ENCODE measurements at places on chromosomes 7 and 10.

DNA sequence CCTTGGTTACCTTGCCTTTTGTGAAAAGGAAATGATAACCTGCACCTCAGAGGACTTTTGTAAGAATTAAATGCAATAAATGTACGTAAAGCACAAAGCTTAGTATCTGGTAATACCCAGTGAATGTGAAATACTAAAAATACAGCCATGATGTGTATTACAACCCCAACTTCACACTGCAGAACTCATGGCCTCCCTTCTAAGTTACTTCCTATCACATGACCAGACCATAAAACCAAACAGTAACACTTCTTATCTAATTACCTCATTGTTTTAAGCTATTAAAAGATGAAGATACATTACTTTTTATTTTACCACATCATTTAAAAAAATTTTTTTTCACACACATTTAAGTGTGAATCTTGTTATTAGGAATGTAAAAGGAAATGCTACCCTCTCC is 29.0 kb downstream of the VPS41 start:
- DNase-seq: no peak

DNA sequence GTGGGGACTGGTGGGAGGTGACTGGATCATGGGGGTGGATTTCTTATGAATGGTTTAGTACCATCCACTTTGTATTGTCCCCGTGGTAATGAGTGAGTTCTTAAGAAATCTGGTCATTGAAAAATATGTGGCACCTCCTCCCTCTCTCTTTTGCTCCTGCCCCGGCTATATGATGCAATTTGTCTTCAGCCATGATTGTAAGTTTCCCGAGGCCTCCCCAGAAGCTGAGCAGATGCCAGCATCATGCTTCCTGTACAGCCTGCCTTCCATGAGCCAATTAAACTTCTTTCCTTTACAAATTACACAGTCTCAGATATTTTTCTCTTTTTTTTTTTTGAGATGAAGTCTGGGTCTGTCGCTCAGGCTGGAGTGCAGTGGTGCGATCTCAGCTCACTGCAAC is 2.6 kb upstream of the KDM7A start:
- no peak for DNase-seq

GRCh38 chr10:74008212-74008731 is 10.4 kb downstream of the VCL start:
- no peak for DNase-seq

- no peak for DNase-seq
Measured at GRCh38 chr10:98349508-98349922, 65.5 kb downstream of the PYROXD2 start.

DNA sequence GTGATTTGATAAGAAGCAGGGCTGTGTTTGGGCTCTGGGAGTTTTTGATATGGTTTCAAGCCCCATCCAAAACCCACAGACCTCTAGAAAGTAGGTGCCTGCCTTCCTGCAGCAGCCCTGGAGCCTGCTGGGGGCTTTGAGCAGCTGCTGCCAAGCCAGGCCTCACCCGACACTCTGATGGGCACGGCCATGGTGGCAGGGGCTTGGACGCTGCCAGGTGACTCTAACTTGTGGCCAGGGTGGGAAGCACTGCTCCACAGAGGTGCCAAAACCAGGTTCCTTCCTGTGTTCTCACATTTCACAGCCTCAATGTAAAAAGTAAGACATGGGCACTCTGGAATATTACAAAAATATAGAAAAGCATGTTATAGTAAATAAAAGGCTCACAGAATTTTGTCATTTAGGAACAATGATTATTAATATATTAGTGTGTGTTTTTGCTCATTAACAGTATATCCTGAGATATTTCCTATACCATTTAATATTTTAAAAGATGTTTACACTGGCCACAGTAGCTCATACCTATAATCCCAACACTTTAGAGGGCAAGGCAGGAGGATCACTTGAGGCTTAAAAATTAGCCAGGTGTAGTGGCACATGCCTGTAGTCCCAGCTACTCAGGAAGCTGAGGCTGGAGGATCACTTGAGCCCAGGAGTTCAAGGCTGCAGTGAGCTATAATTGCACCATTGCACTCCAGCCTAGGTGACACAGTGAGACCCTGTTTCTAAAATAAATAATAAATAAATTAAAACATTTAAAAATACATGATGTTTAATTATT is 95.1 kb downstream of the EGFR start:
- DNase-seq: no peak

DNA sequence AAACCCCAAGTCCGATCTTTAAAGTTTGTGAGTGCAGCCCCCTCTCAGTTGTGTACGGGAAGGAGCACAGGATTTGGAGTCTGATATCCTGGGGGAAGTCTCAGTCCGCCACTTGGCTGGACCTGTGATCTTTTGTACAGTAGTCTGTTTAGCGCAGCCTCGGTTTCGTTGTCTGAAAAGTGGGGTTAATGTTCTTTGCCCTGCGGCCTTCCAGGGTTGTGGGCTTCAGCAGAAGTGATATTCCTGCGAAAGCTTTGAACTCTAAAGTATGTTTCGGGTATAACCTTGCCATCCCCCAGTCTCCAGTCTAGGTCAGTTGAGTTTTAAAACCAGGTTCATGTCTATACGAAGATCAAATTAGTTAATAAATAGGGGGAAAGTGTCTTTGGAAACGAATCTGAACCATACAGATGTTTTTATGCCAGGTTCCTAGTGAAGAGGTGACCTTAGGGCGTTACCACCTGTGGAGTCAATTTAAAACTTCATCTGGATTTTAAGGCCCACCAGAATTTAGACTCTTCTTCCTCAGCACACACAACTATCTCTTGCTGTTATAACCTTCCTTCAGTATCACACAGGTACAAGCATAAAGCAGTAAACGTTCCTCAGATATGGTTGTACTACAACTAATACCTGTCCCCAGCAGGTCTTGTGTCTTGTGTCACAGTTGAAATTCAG is 904 bp downstream of the R3HCC1L start:
- DNase-seq: no peak

DNA sequence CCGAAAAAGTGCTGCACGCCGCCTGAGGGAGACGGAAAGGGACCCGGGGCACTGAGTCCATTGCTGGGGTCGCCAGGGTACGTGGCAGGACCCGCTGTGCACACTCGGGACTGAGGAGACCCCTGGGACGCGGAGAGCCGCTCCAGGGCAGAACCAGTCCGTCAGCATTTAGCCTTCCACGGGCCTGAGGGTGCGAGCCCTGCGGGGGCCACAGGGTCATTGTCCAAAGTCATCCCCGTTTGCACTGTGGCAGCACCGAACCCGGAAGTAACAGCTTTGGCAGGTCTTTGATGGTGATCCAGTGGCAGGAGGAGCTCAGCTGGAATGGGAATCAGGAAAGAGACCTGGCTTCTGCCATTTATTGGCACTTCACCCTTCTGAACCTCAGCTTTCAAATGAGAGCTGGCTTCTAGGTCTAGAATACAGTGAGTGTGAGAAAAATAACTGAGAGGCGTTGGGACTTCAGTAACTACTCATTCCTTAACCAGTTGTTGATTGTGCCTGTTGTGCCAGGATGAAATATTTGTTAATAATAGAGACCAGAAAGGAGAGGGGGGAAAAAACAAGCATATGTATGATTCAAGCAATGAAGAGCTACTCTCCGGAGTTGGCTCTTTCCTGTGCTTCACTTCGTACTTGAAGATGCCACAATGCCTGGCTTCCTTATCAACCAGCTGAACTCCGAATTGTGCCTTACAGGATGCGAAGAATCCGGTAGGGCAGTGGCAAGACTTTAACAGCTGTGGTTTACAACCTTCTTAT is 811 bp upstream of the ARHGAP12 start:
- no peak for DNase-seq

DNA sequence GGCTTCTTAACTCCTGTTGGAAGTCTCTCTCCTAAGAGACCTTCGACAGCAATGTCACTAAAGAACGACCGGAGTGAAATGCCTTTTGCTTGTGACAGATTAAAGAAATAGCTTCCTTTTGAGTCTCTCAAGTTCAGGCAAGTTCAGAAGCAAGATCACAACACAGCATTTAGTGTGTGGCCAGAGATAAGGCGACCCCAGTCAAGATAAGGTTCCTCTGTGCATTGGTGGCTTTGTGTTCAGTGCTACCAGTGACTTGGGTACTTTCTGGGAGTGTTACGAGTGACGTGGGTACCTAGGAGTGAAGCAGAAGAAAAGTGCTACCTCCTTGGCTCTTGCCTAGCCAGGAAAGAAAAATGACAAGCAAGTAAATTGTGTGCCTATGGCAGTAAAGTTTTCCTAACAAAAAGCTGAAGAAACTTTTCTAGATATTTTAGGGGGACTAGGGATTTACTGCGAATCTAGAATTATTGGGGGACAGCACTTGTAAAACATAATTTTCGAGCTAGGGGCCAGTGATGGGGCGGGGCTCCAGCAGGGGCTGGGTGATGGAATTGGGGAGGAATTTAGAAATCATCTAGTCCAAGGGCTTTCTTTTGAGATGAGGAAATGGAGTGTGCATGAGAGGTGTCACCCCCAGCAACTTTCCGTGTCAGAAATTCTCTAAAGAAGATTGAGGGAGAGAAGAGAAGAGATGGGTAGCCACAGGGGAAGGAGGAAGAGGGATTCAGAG is 191.9 kb upstream of the LYZL2 start:
- DNase-seq: no peak

- DNase-seq: no peak
Measured at GRCh38 chr7:49564379-49564714, 209.1 kb upstream of the VWC2 start.

- no peak for DNase-seq
Measured at GRCh38 chr7:37672926-37673325, 10.6 kb upstream of the GPR141 start.

GRCh38 chr10:75095631-75096030 is 15.8 kb upstream of the SAMD8 start:
- no peak for DNase-seq

GRCh38 chr10:59670269-59670668 is 39.4 kb downstream of the SLC16A9 start:
- no peak for DNase-seq

DNA sequence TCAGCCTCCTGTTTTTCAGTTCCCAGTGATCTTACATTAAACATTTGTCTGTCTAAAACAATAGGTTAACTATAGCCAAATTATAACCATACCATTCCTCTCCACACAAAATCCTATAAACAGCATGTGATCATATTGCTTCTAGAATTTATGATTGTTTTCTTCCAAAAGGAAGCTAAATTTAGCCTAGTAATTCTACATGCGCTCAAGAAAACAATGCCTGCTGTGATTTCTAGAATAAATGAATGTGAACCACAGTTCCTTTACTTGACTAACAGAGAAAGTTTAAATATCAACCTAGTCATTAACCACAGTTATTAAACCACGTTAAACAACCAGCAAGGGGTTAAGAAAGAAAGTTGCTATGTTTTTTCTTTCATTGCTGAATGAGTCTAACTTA is 26.4 kb downstream of the MET start:
- no peak for DNase-seq

DNA sequence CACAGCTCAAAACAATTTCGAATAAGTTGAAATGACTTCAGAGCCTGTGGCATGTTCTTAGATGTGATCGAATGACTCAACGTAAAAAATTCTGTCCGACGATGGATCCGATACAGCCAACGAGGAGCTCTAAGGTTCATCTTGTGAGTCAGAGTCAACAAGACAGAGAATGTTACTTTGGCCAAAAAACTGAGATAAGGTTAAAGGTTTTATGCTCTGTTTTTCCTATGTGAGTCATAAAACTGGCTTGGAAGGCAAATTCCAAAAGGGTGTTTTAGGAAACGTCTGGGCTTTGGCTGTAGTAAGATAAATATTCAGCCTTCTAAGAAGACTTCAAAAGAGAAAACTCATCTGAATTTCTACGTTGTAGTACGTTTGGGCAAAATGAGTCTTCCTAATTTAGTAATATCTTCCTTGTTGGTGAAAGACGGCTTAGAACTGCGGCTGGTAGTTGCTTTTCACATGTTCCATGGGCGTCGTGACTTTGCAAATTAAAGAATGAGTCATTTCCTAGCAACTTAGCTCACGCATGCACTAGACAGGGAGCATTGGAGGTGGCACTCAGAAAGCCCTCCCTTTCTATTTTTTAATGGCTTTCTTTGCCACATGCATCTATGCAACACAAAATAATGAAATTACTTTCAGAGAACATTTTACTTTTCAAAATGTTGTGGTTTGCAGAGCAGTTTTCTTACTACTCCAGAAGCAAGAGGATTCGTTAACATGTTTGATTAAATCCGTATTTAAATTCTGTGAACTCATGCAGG is 28.2 kb downstream of the PFKP start:
- DNase-seq: no peak

DNA sequence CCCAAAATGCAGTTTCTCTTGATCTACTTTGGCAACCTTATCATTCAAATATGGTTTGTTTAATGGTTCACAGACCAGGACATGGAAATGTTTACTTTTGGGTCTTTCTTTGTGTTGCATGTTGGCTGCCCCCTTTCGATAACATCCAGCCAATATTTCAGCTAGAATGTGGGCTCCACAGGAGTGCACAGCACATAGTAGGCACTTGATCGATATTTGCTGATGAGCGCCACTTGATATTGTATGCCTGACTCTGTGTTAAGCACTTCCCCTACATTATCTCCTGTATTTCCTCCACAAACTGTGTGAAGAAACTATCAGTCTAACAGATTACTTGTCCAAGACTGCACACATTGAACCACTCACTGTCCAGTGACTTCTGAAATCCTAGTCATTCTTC is 60.2 kb downstream of the SMURF1 start:
- no peak for DNase-seq

DNA sequence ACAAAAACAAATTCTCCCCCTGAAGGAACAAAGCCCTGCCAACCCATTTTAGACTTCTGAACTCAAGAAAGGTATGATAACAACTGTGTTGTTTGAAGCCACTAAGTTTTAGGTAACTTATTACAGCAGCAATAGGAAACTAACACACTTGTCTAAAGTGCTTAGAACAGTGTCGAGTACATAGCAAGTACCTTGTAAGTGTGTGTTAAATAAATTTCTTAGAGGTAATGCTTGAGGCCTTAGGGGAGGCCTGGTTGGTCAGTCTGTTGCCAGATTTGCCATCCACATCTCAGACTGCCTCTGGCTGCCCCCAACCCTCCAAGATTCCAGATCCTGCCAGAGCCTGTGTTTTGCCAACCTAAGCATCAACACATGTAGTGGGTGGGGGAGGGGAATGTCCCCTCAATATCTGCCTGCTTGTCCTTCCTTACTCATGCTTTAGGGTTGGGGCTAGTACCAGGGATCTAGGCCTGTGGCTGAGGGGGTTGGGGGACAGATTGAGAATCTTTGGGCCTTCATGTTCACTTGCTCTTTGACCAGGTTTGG is 27.1 kb upstream of the PAX2 start:
- DNase-seq: no peak

DNA sequence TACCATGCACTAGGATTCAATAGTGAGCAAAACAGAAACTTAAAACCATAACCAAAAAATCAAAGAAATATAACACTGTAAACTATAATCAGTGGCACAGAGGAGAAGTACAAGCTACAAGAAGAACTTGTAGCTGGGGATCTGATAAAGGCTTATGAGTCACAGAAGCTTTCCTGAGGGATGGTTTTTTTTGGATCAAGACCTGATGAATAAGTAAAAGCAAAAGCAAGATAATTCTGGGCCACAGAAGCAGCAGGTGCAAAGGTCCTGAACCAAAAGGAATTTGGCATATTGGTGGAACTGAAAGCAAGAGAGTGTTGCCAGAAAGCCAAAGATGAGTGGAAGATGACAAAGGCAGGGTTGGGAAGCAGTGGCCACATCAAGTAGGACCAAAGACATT is 37.4 kb upstream of the BET1 start:
- no peak for DNase-seq

Measured in NT2/D1 (cell line).